Endodermal cell (in vitro differentiated cells): ENCODE measurements at places on chromosomes 16 and 17. TPM values are rescaled to one million over a fixed set of nuclear protein-coding genes. Genes with fewer than 3 reads are reported as not detected.

The PSMC3IP gene
- total RNA-seq: 13.7 to 38.6 TPM (median 37.3 TPM) in 3 replicates

- peak; percentile 54 for DNase-seq
- H3K27ac ChIP-seq: no peak overlapping the region
- H3K4me3 ChIP-seq: no peak overlapping the region
- H3K36me3 ChIP-seq: no peaks in the 10 kb centered on the region
- peaks cover 13% of the 10 kb centered on the region for H3K4me1 ChIP-seq
- no peaks in the 10 kb centered on the region for H3K27me3 ChIP-seq
These were observed 59.6 kb upstream of the CACNG5 start for GRCh38 chr17:66775271-66775670.

- no peak overlapping the region for H3K27ac ChIP-seq
- no peaks in the 10 kb centered on the region for H3K4me1 ChIP-seq
- DNase-seq: no peak
- H3K27me3 ChIP-seq: no peaks in the 10 kb centered on the region
- no peak overlapping the region for H3K4me3 ChIP-seq
These were observed 55.7 kb upstream of the AKTIP start for GRCh38 chr16:53558710-53559109.

DNA sequence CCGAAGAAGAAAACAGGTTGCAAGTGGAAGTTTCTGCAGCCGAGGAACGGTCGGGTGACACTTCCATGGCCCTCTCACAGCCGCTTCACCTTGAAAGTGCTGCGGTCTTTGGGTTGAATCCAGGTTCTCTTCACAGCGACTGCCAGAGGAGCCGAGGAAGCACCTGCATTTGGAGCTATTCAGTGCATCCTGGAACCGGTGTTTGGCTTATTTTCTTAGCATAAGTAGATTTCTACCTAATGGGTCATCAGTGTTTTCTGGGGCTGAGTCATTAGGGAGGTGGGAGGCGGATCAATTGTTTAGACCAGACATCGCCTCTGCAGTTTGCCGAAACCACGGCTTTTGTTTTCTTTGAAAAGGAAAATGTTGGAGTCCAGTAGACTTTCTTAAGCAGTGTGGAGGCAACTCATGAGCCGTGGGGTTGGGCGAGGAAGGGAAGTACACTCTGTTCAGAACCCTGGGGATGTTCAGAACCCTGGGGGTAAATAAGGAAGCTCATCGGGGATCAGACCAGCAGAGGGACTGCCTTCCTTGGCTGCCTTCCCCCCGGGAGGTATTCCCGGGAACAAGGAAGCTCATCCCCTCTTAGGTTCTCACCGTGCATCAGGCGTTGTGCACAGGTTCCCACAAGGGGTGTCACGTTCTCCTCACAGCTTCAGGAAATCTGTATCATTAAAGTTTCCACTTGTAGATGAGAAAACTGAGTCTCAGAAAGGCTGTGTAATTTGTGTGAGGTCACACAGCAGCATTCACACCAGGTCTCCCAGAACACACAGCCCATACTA, 361.5 kb downstream of the SNX29 start:
- H3K4me3 ChIP-seq: no peak overlapping the region
- H3K4me1 ChIP-seq: peaks cover 6% of the 10 kb centered on the region
- H3K36me3 ChIP-seq: no peaks in the 10 kb centered on the region
- no peaks in the 10 kb centered on the region for H3K27me3 ChIP-seq

GRCh38 chr17:59840329-59841090, 52.2 kb downstream of the TUBD1 start:
- no peaks in the 10 kb centered on the region for H3K27me3 ChIP-seq
- peak overlapping the region; percentile 11 for H3K27ac ChIP-seq
- H3K36me3 ChIP-seq: peaks cover 25% of the 10 kb centered on the region
- DNase-seq: peak; percentile 85
- H3K4me3 ChIP-seq: peak overlapping the region; percentile 98
- peaks cover 3% of the 10 kb centered on the region for H3K4me1 ChIP-seq

- DNase-seq: no peak
- no peak overlapping the region for H3K4me3 ChIP-seq
- H3K27me3 ChIP-seq: no peaks in the 10 kb centered on the region
- no peaks in the 10 kb centered on the region for H3K36me3 ChIP-seq
These were observed 47.4 kb upstream of the ATF7IP2 start for GRCh38 chr16:10338426-10338825.

DNA sequence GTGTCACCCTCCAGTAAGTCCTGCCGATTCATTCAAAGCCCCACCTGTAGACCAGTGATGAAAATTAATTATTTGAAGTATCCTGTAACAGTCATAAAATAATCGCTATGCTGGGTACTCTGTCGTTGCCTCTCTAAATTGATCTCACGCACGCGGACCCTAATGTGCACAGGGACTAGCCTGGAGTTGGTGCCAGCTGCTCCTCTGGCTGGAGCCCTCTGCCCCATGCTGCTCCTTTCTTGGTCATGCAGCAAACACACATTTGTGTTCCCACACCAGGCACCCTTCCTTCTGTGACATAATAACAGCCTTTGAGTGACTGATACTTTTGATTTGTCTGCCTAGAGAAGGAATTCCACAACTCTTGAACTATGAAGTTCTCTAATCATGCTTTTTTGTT, 16.0 kb downstream of the RAB11FIP3 start:
- no peak overlapping the region for H3K4me3 ChIP-seq
- DNase-seq: no peak
- H3K4me1 ChIP-seq: no peaks in the 10 kb centered on the region

The KCTD2 gene
- 31.1 and 32.8 TPM in 2 replicates for total RNA-seq

The KRTAP2-3 gene
- not detected in 3 replicates for total RNA-seq
